T-helper 17 cell (primary cell): ENCODE measurements at places on chromosomes 7 and 10.

- DNase-seq = no peak
These were observed 17.6 kb downstream of the NEURL1 start for GRCh38 chr10:103510791-103511752.

GRCh38 chr10:127866276-127867013, 26.3 kb downstream of the CLRN3 start:
- DNase-seq = no peak

- DNase-seq = no peak
These were observed 108.1 kb downstream of the GPR26 start for GRCh38 chr10:123774132-123774742.

- no peak for DNase-seq
These were observed 34.8 kb downstream of the PNLIPRP2 start for GRCh38 chr10:116655568-116655967.

GRCh38 chr7:130650611-130651120, 17.9 kb downstream of the COPG2 start:
- DNase-seq = no peak
